ENCODE measurements at places on chromosomes 13 and 19.
A peak's percentile ranks its signal among the peaks of the same experiment; 100 is the strongest.

DNA sequence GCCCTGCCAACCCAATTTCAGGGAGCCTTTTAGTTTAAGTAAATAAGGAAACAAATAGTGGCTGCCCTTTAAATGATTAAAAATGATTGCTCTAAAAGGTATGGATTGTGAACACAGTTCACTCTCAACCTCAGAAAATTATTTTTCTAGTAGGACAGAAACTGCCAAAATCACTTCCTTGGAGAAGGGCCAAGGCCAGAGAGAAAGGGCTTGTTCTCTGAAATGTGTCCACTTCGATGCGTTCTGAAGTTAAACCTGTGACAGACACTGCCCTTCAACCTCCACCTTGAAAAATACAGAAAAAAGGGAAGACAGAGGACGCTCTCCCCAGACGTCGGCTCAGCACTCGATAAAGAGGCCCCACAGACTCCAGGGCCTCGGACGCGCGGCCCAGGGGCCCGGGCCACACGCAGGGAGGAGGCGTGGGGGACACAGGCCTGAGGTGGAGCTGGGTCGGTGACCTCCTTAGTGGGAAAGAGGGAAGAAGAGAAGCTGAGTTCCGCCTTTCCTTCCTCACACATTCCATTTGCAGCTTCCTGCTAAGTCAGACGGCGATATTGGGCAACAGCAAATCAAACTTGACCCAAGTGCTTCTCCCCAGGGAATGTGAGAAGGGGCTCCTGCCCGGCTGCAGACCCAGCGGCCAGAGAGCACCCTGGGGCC lies 63.6 kb downstream of the RASA3 start:
- no peak for DNase-seq

- DNase-seq: no peak
Measured at GRCh38 chr13:74465271-74465670, 331.1 kb upstream of the KLF12 start.

GRCh38 chr13:32474999-32475792 lies 47.3 kb upstream of the N4BP2L1 start:
- no peak for DNase-seq

DNA sequence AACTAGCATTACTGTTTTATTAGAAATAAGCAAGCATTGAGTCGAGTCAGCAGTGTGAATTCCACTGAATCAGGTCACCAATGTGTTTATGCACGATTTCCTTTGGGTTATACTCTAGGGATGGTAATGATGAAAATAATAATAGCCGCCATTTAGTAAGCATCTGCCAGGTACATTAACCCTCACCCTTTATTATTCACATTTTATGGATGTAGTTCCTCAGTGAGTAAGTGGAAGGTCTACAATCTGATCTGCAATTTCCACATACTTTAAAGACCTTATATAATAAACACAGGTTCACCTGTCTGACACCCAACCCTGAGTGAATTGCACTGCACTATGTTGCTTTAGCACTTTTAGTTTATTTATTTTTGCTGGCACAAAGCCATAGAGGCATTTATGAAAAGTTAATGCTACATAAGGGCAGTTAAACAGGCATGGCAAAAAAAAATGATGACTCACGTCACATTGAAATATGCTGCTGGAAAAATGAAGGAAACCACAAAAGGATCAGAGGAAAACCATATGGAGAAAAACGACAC lies 122.4 kb downstream of the TRPC4 start:
- DNase-seq: no peak

GRCh38 chr13:103104340-103104739 lies 38.1 kb upstream of the SLC10A2 start:
- no peak for DNase-seq

DNA sequence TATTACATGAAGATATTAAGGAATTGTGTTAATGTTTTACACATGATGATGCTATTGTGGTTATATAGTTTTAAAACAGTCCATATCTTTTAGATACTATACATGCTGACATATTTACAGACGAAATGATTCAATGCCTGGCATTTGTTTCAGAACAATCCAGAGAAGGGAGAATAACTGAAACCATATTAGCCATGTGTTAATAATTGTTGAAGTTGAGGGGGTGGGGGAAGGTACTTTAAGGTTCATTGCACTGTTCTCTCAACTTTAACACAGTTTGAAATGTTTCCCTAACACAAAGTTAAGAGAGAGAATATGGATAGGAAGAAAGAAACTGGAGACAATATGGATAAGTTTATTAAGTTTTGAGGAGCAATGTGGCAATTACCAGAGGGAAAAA lies 5.8 kb downstream of the CRYL1 start:
- DNase-seq: no peak

GRCh38 chr13:34001389-34001788 lies 183.4 kb downstream of the RFC3 start:
- DNase-seq: no peak

DNA sequence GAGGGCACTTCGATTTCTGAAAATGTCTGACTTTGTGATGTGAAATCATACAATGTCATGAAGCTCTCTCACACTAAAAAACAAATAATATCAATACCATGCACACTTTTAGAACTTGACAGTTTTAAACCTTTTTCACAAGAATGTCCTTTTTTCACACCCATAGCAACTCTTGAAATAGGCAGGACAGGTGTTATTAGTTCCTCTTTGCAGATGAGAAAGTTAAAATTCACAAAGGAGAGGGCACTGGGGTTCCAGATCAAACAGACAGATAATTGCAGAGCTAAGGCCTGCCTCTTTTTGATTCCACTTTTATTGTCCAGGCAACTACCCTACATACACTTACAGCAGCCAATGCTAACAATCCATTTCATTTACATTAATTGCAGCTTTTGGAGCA lies 142.8 kb downstream of the KLF12 start:
- no peak for DNase-seq

DNA sequence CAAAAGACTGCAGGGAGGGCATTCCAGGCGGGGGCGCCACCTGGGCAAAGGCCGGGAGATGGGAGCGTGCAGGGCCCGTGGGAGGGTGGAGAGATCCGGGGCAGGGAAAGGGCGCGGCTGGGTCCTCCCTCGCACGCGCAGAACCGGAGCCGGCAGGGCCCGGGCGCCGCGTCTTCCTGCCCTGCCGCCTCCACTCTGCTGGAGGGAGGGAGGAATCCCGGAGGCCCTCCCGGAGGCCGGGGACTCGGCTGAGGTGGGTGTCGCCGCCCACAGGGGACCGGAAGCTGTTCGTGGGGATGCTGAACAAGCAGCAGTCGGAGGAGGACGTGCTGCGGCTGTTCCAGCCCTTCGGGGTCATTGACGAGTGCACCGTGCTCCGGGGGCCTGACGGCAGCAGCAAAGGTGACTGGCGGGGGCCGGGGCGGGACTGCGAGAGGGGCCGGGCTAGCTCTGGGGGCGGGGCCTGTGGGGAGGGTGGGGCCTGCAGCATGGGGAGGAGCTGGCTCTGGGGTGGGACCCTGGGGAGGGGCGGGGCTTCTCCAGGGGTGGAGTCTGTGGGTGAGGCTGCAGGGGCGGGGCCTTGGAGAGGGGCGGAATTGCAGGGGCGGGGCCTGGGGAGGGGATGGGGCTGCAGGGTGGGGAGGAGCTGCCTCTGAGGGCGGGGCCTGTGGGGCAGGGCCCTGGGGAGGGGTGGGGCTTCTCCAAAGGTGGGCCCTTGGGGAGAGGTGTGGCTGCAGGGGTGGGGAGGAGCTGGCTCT lies 51.3 kb downstream of the CELF5 start:
- peak; percentile 92 for DNase-seq

DNA sequence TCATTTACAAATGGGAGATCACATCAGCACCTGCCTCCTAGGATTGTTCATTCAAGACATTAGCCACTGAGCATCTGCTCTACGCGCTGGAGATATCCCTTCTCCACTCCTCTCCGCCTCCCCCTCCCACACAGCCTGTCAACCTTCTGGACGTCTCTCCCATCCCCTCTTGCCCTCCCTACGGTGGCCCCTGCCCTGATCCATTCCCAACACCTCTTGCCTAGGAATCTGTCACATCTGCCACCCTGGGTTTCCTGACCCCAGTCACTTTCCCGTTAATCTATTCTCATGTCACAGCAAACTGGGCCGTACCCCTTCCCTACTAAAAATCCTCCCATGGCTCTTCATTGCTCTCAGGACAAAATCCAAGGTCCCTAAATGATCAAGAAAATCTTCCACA lies 10.3 kb downstream of the DYRK1B start:
- no peak for DNase-seq

GRCh38 chr19:16148443-16149229 lies 5.2 kb downstream of the HSH2D start:
- DNase-seq: no peak

DNA sequence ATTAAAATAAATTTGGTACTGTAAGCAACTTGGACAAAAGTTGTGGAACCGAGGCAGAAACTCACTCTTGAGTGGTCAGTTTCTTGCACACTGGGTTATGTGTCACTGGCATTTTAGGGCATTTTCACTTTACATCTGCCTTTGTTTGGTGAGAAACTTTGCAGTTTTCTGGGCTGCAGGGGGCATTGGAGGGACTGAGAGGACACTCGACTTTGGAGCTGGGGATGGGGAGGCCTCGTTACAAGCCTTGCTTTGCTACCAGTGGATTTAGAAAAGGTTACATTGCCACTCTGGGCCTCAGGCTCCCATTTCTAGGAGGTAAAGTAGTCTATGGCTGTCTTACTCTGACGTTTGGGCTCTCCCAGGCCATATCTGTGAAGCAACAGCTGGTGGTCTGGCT lies 41.9 kb upstream of the ZNF536 start:
- no peak for DNase-seq

- DNase-seq: no peak
Measured at GRCh38 chr19:55358943-55359908, 3.8 kb downstream of the GARIN5B start.

GRCh38 chr13:110551284-110551683 lies 10.2 kb downstream of the RAB20 start:
- no peak for DNase-seq
